T-helper 22 cell (primary cell): ENCODE measurements at places on chromosomes 2 and 18.

DNA sequence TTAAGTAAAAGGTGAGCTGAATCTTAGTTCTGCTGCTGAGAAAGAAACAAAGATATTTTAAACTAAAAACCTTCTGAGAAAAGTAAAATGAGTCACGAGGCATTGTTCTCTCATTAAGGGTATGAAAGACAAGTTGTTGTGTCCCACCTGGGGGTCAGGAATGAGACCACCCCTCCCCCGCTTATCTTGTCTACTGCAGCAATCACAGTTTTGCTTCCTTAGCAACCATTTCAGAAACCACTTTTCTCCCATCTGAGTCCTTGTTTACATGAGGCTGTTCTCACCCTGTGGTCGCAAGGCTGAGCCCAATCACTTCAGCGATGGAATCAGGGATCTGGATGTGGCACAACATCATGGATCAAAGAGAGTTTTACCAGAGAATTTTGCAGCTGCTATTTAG lies 377.6 kb upstream of the NETO1 start:
- no peak for DNase-seq

- no peak for DNase-seq
These were observed 189.1 kb upstream of the ERBB4 start for GRCh38 chr2:212727751-212728150.

- DNase-seq, result no peak
These were observed 29.5 kb upstream of the LAPTM4A start for GRCh38 chr2:20080839-20081415.

DNA sequence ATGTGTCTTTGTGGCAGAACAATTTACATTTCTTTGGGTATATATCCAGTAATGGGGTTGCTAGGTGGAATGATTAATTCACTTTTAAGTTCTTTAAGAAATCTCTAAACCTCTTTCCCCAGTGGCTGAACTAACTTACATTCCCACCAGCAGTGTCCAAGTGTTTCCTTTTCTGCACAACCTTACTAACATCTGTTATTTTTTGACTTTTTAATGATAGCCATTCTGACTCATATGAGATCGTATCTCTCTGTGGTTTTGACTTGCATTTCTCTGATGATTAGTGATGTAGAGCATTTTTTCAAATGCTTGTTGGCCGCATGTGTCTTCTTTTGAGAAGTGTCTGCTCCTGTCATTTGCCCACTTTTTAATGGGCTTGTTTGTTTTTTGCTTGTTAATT lies 43.1 kb upstream of the PTH2R start:
- no peak for DNase-seq

GRCh38 chr18:48854780-48855179 lies 96.0 kb downstream of the SMAD7 start:
- no peak for DNase-seq

GRCh38 chr2:205024822-205025518 lies 479.7 kb downstream of the PARD3B start:
- DNase-seq, result no peak

DNA sequence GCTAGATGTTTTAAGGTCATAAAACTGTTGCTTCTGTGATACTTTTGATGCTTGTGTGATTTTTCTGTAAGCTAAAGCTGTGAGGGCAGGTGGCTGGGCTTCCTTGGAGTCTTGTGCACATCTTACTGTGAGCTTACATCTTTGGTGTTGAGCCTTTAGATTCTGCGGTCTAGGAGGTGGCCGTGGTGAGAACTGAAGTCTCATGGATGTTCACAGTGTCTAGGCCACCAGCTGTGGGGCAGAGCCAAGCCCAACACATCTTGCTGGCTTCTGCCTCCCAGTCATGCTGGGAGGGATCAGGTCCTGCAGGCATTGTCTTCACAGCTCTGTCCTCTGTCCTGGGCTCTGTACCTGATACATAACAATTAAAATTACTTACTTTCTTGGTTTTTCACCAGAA lies 219.7 kb upstream of the HS6ST1 start:
- DNase-seq, result no peak

DNA sequence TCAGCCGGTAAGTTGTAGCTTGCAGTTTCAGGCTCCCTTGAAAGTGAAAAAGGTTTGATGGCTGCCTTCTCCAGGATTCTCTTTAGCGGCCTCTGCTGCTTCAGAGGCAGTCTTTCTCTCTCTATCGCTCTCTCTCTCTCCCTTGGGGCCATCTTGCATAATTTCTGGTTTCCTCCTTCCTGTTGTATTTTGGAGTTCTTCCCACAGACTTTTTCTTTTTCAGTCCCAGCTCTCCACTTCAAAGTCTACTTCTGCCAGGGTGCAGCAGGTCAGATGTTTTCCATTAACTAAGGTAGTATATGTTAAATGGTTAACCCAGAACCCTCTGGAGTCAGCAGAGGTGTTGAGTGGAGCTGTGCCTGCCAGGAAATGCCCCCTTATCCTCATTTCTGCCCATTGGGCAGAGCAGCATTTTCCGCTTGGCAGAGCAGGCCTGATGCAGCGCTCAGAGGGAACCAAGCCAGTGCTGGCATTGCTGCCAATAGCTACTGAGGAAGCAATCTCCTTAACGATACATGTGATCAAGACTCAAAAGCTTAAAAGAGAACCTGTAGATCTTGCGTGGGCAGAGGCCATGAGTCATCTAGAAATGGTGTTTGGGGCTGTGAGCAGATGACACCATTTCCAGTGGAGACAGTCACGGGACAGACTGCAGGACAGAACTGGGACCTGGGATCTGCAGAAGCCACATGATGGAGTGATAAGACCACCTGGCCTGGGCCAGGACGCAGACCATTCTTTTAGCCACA lies 20.8 kb downstream of the DBI start:
- DNase-seq, result no peak

DNA sequence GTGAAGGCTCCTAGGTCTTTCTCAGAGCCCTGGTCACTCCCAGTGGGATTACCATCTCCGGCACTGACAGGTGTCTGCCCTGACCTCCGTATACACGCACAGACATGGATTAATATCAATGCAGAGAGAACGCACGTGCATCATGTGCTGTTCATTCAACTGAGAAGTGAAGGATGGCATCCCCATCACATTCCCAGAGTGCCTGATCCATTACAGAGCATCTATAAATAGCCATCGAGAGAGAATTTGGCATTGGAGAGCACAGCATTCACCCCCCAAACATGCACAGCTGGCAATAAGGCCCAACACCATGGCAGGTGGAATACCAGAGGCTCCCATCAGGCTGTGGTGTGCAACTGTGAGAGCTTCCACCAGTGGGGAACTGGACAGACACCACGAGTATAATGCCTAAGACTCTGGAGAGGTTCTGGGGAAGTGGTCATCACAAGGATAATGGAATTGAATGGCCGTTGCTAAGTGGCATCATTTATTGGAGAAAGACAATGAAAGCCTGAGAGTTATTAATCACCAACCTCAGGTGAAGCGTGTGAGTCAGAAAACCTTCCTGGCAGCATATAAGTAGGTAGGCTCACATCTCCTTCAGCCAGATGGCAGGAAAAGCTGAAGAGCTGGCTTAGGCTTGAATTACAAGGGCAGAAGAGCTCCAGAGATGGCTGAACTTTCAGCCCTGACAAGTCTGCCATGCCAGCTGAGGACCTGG lies 244.5 kb upstream of the ID2 start:
- DNase-seq, result no peak
